ENCODE measurements at places on chromosomes 4 and X.
A peak's percentile ranks its signal among the peaks of the same experiment; 100 is the strongest.

DNA sequence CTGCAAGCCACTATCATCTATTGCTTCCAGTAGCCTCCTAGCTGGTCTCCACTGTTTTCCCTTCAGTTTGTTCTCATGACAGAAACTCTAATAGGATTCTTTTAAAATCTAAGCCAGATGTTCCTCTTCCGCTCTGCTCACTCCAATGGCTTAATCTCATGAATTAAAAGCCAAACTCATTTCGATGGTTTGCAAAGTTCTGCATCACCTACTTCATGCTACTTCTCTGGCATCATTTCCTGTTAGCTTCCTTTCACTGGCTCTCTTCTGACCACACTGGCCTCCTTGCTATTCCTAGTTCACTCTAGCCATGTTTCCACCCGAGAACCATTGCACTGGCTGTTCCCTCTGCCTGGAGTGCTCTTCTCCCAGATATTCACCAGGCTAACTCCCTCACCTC is 102.0 kb upstream of the LSM6 start:
- DNase-seq = no peak

- no peak for DNase-seq
Measured at GRCh38 chr4:41594432-41594831, 56.5 kb downstream of the LIMCH1 start.

DNA sequence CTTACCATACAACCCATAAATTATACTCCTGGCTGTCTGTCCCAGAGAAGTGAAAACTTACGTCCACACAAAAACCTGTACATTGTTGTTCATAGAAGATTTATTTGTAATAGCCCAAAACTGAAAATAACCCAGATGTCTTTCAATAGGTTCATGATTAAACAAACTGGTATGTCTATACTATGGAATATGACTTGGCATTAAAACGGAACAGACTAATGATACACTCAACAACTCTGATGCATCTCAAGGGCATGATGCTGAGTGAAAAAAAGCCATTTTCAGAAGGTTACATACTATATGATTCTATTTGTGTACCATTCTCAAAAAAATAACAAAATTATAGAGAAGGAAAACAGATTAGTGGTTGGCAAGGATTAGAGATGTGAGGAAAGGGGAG is 11.6 kb upstream of the MND1 start:
- DNase-seq = no peak

DNA sequence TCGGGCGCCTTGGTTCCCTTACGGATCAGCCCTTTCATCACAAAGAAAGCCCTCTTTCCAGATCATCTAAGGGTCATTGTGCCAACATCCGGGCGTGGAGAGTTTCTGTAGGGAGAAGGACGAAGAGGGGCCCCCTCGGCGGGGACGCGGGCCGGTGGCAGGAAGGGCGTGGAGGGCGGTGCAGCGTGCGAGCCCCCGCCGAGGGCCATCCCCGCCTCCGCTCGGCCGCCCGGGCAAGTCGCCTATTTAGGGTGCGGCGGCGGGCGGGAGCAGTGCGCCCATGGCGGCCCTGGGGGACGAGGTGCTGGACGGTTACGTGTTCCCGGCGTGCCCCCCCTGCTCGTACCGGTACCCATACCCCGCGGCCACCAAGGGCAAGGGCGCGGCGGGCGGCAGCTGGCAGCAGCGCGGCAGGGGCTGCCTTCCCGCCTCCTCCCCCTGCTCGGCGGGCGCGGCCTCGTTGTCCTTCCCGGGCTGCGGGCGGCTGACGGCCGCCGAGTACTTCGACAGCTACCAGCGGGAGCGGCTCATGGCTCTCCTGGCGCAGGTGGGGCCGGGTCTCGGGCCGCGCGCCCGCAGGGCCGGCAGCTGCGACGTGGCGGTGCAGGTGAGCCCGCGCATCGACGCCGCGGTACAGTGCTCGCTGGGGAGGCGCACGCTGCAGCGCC is at the start of gene ZAR1:
ZAR1 (plus strand) TSS at position 241 of the 668 bp plus-strand sequence; CDS start at position 281, 40 bp downstream.
- no peak for DNase-seq

DNA sequence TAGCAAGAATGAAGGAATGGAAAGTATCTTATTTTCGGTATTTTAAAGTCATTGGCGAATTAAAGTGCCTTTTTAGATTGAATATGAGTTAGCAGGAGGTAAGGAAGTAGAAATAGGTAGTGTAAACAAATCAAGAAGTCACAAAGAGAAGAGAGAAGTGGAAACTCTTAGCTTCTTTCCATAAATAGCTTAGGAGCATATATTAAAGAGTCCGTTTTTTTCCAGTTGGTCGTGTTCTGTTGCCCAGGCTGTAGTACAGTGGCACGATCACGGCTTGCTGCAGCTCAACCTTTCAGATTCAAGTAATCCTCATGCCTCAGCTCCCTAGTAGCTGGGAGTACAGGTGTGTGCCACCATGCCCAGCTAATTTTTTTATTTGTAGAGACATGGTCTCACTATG is 56.4 kb downstream of the UBE2K start:
- no peak for DNase-seq

- DNase-seq = no peak
Measured at GRCh38 chrX:105109936-105110335, 110.6 kb downstream of the TEX13A start.

GRCh38 chrX:31228415-31228832 is 156.6 kb upstream of the FTHL17 start:
- no peak for DNase-seq

DNA sequence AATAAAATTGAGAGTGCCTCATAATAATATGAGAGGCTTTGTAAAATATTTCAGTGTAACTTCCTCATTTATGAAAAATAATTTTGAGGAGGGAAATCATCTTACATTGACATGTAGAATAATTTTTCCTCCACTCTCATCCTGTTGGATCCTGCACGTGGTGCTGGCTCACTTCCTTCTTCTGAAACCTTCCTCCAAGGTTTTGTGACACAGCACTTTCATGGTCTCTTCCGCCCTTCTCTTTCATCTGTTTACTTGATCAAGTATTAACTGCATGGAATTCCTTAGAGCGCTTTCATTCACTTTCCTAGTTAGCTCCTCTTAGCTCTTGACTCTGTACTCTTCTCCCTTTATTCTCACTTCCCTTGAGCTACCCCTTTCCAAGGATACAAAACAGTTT is 246.5 kb downstream of the RAPGEF2 start:
- no peak for DNase-seq

DNA sequence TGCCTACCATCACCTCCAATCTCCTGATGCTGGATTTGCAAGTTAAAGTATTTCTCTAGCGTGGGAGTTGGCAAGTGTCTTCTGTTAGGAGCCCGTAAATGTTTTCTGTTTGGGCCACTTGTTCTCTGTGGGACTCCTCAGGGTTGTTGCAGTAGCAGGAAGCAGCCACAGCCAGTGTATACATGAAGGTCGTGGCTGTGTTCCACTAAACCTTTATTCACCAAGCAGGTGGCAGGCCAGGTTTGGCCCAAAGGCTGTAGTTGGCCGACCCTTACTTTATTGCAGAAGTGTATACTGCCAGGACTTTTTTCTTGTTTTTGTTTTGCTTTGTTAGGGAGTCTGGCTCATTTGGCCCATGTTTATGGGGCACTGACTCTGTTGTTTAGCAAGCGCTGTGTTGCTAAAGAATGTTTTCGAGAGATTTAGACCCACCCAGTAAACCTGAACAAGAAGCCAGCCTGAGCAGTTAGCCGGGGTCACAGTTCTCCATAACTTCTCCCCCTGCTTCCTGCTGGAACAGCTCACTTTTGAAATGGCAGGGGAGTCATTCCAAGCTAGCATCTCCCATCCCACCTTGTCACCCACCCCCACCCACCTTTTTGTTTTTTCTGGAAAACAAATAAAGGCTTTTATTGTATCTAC is 58.8 kb downstream of the SHROOM2 start:
- no peak for DNase-seq

DNA sequence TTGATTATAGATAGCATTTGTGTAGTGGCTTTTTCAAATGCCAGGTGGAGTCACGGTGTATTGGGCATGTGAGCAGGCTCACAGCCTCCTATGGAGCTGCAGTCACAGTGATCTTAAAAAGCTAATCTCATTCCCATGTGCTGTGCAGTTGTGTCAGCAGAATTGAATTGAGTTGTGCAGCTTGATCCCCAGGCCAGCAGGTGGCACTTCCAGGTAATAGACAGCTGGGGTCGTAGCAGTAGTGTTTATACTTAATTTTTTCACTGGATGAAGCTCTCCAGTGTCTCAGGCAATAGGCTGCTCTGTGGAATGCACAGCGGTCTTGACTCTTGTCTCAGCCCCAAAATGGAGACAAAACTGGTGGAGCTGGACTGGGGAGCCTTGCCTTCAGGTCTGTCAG is 1028.1 kb downstream of the SH3BGRL start:
- DNase-seq = no peak

- no peak for DNase-seq
Measured at GRCh38 chr4:123485601-123486000, 89.0 kb downstream of the SPRY1 start.

DNA sequence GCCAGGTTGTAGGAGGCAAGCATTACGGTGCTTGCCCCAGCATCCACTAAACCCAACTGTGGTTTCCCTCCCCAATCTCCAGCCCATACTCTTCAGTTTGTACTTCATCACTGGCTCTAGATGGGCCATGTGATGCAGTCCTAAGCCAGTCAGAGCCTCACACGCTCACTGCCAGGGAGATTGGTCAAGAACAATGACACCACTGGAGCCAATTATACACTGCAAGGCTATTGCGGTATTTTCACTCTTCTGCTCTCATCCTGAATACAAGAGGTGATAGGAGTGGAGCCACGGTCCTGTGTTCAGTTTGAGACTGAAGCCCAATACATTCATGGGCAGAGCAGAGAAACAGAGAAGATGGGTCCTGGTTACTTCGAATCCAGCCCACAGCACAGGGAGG is 58.4 kb downstream of the SEPSECS start:
- no peak for DNase-seq

- peak; percentile 11 for DNase-seq
Measured at GRCh38 chr4:16034010-16034748, 49.6 kb downstream of the PROM1 start.

DNA sequence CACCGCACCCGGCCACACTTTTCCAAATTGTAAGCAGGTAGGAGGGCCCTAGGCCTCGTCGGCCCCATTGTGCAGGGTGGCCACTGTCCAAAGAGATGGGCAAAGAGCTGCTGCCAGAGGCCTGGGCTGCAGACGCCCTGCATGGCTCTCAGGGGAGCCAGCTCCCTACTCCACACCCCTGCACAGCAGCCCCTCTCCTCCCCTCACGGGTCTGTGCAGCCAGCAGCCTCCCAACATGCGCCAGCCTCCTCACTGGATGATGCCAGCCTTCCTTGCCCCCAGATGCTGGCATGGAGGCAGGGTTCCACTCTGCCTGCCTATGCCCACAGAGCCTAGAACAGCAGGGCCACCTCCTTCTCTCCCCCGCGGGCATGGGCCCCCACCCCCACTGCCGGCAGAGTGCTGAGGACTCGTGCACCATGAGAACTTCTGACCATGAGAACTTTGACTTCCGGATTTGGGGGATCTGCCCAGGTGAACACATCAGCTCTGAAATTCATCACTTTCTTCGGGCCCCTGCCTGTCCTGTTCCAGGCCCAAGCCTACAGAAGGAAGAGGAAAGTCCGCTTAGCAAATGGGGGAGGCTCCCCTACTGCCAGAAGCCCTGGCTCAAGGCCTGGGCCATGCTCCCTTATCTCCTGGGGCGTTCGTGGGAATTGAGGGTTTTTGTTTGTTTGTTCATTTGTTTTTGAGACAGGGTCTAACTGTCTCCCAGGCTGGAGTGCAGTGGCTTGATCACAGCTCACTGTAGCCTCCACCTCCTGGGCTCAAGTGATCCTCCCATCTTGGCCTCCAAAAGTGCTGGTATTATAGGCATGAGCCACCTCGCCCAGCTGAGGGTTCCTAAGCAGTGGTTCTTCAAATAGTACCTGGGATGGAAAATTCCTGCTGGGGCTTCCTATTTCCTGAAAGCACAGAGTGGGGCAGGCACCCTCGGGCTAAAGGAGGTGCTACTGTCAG is 8.0 kb downstream of the IRAK1 start:
- no peak for DNase-seq

GRCh38 chr4:99529956-99530355 is 19.1 kb downstream of the C4orf17 start:
- DNase-seq = no peak

- no peak for DNase-seq
Measured at GRCh38 chrX:17788439-17788838, 51.1 kb downstream of the SCML1 start.

GRCh38 chr4:100147198-100147597 is 43.1 kb downstream of the DDIT4L start:
- no peak for DNase-seq

- DNase-seq = no peak
Measured at GRCh38 chr4:77662396-77662795, 56.8 kb downstream of the CXCL13 start.

DNA sequence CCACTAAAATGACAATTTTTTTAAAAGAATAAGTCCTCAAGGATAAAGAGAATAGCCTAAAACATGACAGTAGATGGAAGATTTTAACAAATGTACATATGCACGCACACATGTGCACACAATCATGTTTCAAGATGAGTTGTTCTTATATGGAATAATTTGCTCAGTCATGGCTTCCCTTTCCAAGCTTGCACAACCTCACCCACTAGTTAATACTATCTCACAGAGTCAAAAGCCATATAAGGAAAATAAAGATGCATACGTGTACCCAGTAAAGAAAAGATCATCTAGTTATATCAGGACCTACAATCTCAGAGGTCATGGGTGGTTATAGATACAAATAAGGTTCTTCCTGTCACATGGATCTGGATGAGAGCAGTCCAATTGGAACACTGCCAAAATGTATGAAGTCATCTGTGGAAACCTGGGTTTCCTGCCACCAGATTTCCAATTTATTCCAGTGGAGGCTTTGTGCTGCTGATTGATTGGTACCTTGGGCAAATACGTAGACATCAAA is 56.1 kb downstream of the FAM13A start:
- no peak for DNase-seq

DNA sequence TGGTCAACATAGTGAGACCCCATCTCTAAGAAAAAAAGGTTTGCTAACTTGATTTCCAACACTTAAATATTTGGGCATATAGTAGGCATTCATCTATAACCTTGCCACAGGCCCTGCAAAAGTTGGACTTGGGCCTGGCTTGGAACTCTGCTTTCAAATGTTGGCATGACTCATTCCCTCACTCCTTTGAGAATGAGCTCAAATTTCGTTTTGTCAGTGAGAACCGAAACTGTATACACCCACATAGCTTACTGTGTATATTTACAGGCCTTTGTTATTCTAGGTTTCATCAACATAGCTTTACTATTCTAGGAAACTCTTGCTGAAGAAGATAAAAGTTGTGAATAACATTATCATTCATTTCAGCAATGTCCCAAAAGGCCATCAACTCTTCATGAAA is 88.7 kb upstream of the ELOVL6 start:
- peak; percentile 64 for DNase-seq

- no peak for DNase-seq
Measured at GRCh38 chr4:79155336-79155735, 170.5 kb downstream of the NAA11 start.

GRCh38 chr4:105283501-105283900 is 136.8 kb downstream of the TET2 start:
- DNase-seq = no peak
